Fibroblast of skin of scalp (primary cell): ENCODE measurements at places on chromosomes 3 and 15.

DNA sequence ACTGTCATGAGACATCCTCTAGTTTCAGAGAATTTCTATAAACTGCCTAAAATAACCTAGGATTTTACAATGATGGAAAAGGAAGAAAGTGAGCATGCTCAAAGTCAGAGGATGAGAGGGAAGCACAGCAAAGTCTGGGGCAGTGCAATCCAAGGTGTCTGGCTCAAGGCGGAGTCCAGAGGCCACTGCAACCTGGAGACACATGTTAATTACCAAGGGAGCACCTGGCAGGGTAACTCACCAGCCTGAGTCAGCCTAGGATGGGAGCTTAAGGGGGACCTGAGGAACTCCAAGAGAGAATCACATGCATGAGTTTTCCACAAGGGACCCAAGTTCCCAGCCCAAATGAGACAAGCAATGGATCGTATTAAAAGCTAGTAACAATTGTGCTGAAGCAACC lies 49.8 kb downstream of the PLD1 start:
- no peak for DNase-seq

DNA sequence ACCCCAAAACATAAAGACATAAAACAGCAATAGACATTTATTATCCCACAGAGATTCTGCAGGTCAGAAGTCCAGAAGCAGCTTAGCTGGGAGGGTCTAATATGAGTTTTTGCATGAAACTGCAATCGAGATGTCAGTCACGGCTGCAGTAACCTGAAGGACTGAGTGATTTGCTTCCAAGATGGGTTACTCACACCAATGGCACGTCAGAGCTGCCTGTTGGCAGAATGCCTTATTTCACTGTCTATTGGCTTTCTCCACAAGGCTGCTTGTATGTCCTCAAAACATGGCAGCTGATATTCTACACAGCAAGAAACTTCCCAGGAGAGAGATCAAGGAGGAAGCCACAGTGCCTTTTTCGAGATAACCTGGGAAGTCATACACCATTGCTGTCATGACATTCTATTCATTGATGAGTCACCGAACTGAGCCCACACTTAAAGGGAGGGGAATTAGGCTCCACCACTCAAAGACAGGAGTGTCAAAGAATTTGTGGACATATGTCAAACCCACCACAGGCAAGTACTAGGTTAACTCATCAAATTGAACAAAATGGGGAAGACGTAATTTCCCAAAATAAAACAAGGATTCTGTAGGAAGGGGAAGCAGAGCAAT lies 122.2 kb downstream of the SYNPR start:
- peak; percentile 16 for DNase-seq

DNA sequence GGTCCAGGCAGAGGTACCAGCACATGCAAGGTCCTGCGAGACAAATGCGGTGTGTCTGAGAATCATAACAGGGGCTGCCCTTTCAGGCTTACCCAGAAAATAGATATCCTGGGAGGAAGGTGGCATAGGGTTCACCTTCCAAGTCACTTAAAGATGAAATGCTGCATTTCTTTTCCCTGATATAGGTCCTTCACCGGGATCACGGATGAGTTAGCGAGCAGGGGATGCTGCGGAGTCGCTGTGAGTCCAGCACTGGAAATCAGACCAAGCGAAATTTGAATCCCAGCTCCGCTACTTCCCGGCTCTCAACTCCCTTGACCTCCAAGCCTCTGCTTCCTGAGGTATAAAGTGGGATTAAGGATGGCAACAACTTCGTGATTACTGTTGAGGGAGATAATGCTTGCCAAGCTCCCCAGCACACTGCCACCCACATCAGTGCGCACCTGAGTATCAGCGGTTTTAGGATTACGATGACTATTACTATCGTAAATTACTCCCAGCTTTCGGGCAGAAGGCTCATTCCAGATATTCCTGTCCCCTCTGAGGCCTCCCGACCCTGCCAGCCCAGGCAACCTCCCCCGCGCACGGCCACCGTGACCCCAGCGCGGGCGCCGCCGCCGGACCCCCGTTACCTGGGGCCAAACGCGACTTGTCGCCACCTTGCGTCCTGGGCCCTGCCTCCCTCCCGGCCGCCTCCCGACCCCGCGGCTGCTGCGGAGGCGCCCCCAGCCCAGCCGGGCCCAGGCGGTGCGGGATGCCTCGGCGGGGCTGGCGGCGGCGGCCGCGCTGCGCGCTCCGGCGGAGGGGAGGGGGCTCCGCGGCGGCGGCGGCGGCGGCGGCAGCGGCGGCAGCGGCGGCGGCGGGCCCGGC lies 589 bp upstream of the GPR27 start:
- no peak for DNase-seq

GRCh38 chr15:58137686-58138085 lies 495 bp upstream of the AQP9 start:
- DNase-seq: no peak

- DNase-seq: no peak
Measured at GRCh38 chr15:51343466-51343865, 2.0 kb downstream of the GLDN start.

- no peak for DNase-seq
Measured at GRCh38 chr3:37535526-37536432, 325.9 kb upstream of the CTDSPL start.
